ENCODE measurements at places on chromosomes 7 and 10.

DNA sequence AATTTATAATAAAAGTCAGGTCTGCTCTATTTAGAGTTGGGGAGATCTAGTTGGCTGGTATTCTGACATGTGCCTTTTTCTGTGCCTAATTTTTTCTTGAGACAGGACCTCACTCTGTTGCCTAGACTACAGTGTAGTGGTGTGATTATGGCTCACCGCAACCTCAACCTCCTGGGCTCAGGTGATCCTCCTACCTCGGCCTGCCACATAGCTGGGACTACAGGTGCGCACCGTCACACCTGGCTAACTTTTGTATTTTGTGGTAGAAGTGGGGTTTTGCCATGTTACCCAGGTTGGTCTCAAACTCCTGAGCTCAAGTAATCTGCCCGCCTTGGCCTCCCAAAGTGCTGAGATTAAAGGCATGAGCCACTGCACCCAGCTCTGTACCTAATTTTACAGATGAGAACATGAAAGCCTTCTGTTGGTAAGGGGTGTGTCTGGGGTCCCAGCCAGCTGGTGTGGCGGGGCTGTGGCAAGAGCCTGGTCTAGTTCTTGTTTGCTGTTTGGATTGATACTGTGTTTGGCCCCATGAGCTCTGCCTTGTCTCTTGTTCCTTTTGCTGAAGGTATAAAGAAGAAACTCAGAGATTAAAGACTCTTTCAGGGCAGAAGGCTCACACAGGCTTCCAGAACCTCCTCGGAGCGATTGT is 31.4 kb downstream of the POR start:
- DNase-seq: no peak

- DNase-seq: peak; percentile 61
Measured at GRCh38 chr10:95864906-95865813, 42.6 kb upstream of the CC2D2B start.

- no peak for DNase-seq
Measured at GRCh38 chr10:35572583-35572982, 32.6 kb upstream of the GJD4 start.

- DNase-seq: no peak
Measured at GRCh38 chr7:17671956-17672355, 268.3 kb downstream of the SNX13 start.

DNA sequence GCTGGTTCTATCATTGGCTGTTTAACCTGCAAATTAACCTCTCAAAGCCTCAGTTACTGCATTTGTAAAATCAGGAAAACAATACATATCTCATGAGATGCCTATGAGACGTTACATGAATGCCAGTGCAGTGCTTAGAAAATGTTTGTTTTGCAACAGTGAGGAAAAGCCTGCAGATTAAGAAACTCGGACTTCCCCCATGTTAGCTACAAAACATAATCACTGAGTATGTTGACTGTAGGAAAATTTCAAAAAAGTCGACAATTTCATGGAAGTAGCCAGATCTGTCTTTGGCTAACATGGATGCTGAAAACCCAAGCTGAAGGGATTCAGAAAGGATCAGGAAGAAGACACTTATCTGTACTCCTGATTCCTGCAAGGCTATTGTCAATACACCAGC is 121.4 kb downstream of the TRIL start:
- no peak for DNase-seq

DNA sequence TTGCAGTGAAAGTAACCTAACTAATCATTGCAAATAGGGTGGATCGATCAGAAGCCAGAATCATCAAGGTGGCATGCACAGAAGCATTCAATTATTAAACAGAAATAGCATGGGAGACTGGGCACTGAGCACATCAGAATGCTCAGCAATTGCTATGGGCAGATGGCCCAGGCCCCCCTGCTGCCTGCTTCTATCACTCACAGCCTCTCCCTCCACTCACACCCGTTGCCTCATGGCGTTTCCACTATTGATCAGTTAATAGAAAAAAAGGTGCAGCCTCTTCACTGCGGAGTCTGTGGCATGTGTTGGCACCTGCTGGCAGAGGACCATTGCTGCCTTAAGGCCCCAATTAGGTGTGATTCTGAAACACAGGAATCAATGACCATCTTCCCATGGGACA is 11.2 kb upstream of the HTR5A start:
- no peak for DNase-seq

All from Ammon's horn (tissue), 1 donor.